ENCODE measurements at places on chromosomes 4 and X.

- no peak for DNase-seq
These were observed 54.9 kb downstream of the F8 start for GRCh38 chrX:154967603-154968002.

GRCh38 chr4:16914208-16914607 lies 15.8 kb upstream of the LDB2 start:
- no peak for DNase-seq

- DNase-seq = no peak
These were observed 375.3 kb downstream of the IDS start for GRCh38 chrX:149129767-149130166.

DNA sequence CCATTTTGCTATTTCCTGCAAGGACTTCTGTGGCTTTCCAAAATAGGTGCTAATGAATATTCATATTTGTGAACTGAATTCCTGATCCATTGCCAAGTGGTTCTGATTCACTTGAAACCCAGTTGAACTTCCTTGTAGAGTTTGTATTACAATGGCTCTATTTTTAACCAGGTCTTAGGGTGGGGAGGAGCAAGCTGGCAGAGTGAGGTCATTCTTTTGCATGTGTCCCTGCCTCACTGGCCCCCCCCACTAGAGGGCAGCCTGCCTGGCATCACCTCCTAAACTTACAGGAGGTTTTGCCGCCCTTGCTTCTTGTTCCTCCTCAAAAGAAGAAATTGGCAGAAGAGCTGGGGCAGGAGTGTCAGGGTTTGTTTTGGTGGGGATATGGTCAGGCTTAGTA lies 10.5 kb downstream of the PTTG2 start:
- no peak for DNase-seq

DNA sequence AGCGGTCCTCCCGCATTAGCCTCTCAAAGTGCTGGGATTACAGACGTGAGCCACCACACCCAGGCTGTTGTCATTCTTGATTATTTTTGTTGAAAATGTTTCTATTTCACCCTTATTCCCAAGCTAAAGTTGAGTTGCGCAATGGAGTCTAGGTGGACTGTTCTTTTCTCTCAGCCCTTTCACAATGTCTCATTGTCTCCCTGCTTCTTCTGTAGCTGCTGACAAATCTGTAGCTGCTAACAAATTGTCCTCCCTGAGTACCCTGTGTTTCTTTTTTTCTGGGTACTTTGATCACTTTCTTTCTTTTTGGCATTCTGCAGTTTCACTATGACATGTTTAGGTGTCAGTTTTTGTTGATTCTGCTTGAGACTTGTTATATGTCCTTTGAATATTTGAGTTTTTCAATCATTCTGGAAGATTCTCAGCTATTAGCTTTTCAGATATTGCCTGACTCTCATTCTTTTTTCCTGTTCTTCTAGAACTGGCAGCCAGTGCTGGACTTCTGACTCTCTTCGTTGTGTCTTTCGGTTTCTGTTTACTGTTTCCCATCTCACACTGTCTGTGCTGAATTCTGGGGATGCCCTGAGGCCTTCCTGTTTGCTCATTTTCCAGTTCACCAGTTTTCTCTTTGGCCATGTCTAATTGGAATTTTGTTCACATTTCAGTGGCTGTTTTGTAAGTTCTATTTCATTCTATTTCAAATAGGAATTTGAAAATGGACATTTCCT lies 6.6 kb downstream of the ABCD1 start:
- no peak for DNase-seq

- DNase-seq = no peak
These were observed 19.4 kb upstream of the SEL1L3 start for GRCh38 chr4:25882226-25882625.

GRCh38 chr4:137390707-137391106 lies 141.6 kb downstream of the PCDH18 start:
- no peak for DNase-seq

GRCh38 chr4:23245203-23245832 lies 552.6 kb downstream of the GBA3 start:
- no peak for DNase-seq

DNA sequence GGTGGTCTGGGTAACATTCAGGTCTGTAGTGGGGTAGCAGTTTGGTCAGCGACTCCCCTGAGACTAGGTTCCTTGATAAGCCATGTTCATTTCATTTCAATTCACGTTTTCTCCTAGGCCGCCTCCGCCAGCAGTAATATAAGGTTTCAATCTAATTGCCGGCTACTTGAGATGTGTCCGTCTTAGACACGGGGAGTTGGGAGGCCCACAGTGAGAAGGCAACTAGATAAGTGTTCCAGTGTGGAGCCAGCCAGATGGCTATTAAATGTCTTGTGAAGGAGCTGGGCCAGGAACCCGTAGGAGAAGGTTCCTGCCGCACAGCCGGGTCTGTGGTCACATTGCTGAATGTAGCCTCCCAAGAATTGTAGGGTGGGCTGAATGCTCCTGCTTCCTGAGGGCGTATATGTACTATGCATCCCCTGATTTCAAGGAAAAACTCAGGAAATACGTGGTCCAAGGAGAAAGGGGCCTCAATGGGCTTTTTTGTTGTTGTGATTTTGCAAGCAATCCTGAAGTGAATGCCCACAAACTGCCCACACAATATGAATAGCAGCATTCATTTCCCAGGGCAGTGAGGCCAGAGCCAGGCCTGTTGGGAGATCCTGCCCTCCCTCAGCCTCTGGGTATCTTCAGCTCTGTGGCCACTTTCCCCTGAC lies 220.6 kb upstream of the RPL34 start:
- DNase-seq = peak; percentile 17
